Stimulated activated CD8-positive, alpha-beta memory T cell treated with anti-CD3 and anti-CD28 coated beads, Interleukin-7, amount 100 ng/mL, for 1 hour (primary cell): ENCODE measurements at places on chromosomes 2 and 18.

DNA sequence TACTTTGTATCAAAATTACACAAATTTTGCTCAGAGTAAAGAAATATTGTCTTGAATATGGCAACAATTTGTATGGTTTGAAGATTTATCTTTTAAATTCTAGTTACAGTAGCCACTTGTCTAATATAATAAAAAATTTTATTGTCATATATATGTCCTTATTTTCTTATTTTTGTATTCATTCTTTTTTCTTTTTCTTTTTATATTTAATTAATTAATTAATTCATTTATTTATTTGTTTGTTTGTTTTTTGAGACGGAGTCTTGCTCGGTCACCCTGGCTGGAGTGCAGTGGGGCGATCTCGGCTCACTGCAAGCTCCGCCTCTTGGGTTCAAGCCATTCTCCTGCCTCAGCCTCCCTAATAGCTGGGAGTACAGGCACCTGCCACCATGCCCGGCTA lies 3.7 kb upstream of the CDH19 start:
- DNase-seq: no peak

- DNase-seq: no peak
Observed at GRCh38 chr18:3873698-3874097, 423.7 kb downstream of the TGIF1 start.

- DNase-seq: no peak
Observed at GRCh38 chr2:223034221-223034975, 17.6 kb upstream of the KCNE4 start.

DNA sequence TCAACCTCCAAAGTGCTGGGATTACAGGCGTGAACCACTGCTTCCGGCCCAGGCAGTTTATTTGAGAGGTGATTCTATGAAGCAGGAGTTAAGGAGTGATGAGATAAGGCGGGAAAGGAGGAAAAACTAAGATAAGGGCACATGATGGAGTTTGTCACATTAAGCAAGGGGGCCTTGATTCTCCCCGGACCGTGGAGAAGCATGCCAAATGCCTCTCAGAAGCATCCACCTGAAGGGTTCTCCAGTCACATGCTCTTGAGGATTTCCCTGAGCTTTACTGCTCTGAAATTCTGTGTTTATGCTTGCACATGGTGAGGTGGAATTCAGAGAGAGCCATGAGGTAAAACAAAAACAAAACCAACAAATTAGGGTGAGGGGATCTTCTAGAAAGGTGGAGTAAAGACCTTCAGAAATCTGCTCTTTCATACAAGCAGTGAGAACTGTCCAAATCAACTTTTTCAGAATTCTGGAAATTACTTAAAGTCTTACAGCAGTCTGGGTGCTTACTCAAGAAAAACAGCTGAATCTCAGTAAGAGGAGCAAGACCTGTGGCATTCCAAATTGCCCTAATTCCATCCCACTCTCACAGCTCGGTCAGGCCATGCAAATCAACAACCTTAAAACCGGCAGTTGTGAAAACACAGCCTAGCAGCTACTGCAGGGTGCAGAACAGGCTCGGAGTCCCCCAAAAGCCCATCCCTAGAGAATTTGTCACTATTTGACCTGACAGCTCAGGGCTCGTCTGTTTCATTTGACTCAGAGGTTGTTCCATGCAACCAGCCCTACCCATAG lies 69.1 kb upstream of the CTLA4 start:
- no peak for DNase-seq

- no peak for DNase-seq
Observed at GRCh38 chr2:7593360-7593759, 676.1 kb downstream of the RNF144A start.

GRCh38 chr2:20561637-20562454 lies 89.1 kb downstream of the HS1BP3 start:
- DNase-seq: no peak

- no peak for DNase-seq
Observed at GRCh38 chr18:33835419-33835818, 257.4 kb downstream of the ASXL3 start.

GRCh38 chr2:161335626-161336025 lies 27.4 kb downstream of the PSMD14 start:
- DNase-seq: no peak

- DNase-seq: no peak
Observed at GRCh38 chr2:25814681-25815080, 63.6 kb downstream of the ASXL2 start.

GRCh38 chr2:195368249-195369217 lies 288.5 kb upstream of the SLC39A10 start:
- DNase-seq: no peak

- no peak for DNase-seq
Observed at GRCh38 chr2:71067567-71068217, 756 bp upstream of the NAGK start.

- no peak for DNase-seq
Observed at GRCh38 chr2:43149482-43150107, 76.8 kb downstream of the ZFP36L2 start.

DNA sequence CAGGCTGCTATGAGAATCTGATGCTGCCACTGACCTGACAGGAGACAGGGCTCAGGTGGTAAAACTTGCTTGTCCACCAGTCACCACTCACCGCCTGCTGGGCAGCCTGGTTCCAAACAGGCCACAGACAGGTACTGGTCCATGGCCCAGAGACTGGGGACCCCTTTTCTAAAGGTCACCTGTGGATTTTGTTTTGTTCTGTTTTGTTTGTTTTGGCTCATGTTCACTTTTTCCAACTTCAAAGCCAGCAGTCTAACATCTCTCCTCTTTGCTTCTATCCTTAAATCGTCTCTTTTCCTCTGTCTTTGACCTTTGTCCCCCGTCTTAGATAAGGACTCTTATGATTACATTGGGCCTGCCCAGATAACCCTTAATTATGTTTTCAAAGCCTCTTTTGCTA lies 3.3 kb upstream of the CERKL start:
- DNase-seq: no peak

- DNase-seq: no peak
Observed at GRCh38 chr18:40904295-40904694, 1050.7 kb upstream of the PIK3C3 start.

GRCh38 chr2:172944022-172944793 lies 131.4 kb upstream of the MAP3K20 start:
- DNase-seq: no peak

GRCh38 chr18:62784966-62785413 lies 69.6 kb downstream of the PHLPP1 start:
- no peak for DNase-seq

- no peak for DNase-seq
Observed at GRCh38 chr18:67379981-67380380, 136.5 kb downstream of the DSEL start.

GRCh38 chr2:237441605-237442274 lies 27.8 kb upstream of the COL6A3 start:
- DNase-seq: no peak

DNA sequence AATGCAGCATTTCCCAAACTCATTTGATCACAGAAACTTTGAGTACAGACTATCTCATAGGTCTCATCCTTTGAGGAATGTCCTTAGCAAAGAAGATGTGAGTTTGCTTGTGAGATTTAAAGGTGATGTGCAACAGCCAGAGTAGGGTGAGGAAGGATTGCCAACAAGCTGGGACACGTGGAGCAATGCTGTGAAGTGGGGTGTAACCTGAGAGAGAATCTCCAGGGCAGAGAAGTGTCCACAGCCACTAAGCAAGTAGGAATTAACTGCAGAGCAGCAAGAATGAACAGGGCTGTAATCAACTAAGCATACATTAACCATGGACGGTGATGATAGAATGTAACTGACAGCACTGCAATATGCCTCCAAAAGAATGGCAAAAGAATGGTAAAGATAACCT lies 469.9 kb upstream of the NRP2 start:
- DNase-seq: no peak

DNA sequence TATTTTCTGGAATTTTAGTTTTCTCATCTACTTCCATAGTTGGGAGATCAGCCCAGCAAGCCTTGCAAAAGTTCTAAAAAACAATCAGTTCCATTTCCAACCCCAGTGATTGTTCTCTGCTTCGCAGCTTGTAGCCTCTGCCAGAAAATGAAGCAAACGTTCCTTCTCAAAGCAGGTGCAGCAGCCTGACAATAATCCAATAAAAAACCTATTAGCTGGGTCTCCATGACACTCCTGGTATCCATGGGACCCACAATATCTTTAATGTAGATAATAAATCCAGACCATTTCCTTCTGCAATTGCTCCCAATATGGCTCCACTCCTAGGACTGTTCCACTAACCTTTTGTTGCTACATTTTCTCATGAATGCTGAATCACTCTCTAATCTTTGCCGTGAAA lies 140.8 kb upstream of the SETBP1 start:
- no peak for DNase-seq

GRCh38 chr2:184729581-184729980 lies 131.3 kb downstream of the ZNF804A start:
- DNase-seq: no peak

GRCh38 chr2:231597014-231597611 lies 4.4 kb downstream of the TEX44 start:
- DNase-seq: no peak

- no peak for DNase-seq
Observed at GRCh38 chr2:26754972-26755670, 9.0 kb upstream of the SLC35F6 start.

DNA sequence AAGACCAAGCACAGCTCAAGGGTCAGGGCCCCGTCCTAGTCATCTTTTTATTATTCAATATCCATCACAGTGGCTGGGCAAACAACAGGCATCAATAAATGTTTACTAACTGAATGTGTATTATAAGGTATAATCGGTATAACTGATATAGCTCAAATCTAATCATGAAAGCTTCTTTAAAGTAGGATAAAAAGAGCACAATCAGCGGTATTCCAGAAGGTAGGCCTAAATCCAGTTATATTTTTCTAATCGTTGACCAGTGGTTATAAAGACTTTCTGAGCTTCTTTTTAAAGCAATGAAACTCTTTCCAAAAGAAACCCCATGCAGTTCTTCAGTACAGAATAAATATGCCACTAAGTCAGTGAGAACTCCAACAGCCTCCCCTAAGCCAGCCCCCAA lies 92.1 kb downstream of the SMAD2 start:
- DNase-seq: no peak

- DNase-seq: no peak
Observed at GRCh38 chr2:106097038-106098000, 96.8 kb downstream of the UXS1 start.

GRCh38 chr2:40279001-40279400 lies 172.9 kb downstream of the SLC8A1 start:
- DNase-seq: no peak

DNA sequence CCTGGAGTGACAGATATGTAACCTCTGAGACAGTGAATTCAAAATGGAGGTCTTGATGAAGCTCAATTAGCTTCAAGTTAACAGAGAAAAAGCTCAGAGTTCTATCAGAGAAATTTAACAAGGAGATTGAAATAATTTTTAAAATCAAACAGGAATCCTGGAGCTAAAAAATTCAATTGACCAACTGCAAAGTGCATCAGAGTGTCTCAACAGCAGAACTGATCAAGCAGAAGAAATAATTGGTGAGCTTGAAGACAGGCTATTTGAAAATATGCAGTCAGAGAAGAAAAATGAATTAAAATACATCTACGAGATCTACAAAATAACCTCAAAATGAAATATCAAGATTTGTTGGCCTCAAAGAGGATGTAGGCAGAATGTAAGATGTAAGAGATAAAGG lies 30.4 kb upstream of the BMP10 start:
- no peak for DNase-seq

- DNase-seq: no peak
Observed at GRCh38 chr2:108169982-108170625, 69.7 kb upstream of the SULT1C3 start.

- no peak for DNase-seq
Observed at GRCh38 chr2:100012561-100012960, 129.8 kb downstream of the AFF3 start.

GRCh38 chr2:191839918-191840804 lies 6.7 kb downstream of the CAVIN2 start:
- no peak for DNase-seq

- no peak for DNase-seq
Observed at GRCh38 chr2:36374585-36374984, 19.0 kb downstream of the CRIM1 start.

- no peak for DNase-seq
Observed at GRCh38 chr2:64594226-64594989, 59.3 kb downstream of the SERTAD2 start.

GRCh38 chr2:60098996-60099395 lies 454.5 kb downstream of the BCL11A start:
- no peak for DNase-seq

DNA sequence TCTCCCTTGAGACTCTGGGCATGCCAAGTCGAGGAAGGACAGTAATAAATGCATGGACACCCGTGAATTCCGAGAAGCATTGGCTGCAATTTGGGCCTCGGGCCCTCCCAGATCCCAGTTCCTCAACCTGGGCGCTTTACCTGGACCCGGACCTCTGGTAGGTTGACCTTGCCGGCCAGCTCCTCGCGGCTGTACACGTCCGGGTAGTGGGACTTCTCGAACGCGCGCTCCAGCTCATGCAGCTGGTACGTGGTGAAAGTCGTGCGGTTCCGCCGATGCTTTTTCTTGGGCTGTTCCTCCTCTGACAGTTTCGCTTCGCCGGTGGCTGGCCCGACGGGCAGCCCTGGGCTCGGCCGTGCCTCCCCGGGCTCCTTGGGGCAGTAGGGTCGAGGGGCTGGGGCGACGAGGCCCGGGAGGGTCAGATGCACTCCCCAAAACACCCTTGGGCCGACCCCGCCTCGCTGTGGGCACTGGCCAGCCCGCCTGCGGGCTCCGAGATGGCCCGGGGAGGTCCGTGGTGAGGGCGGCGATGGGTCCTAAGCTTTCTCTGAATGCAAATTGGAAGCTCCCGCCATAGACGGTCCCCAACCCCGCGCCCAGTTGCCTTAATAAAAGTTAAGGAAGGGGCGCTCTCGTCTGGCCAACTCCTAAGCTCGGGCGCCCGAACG lies 899 bp downstream of the RAX start:
- no peak for DNase-seq

GRCh38 chr18:60452421-60452820 lies 79.8 kb upstream of the MC4R start:
- no peak for DNase-seq

DNA sequence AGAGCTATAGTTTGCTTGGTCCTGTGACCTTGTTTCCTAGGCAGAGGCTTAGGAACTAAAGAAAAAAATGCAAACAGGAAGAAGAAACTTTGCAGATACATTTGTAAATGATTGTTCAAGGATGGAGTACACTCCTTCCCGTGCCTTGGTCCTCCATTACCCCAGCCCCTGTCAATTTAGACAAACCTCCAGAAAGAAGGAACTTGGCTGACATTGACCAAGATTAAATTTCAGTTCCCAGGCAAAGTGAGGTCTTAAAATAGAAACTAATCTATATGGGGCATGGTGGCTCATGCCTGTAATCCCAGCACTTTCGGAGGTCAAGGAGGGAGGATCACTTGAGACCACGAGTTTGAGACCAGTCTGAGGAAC lies 179.9 kb upstream of the FN1 start:
- DNase-seq: no peak

- no peak for DNase-seq
Observed at GRCh38 chr2:54063967-54064535, 51.4 kb upstream of the ACYP2 start.

GRCh38 chr2:2739231-2739795 lies 408.2 kb upstream of the MYT1L start:
- no peak for DNase-seq

DNA sequence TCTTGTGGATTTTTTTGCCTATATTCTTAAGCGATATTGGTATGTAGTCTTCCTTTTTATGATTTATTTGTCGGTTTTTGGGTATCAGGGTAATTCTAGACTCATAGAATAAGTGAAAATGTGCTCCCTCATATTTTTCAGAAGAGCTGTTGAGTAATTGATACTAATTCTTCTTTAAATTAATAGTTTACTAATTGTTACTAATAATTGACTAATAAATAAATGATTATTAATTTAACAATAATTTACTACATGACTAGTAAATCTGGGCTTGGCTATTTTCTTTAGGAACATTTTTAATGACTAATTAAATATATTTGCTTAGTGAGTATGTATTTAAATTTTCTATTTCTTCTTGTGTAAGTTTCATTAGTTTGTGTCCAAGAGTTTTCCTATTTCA lies 325.0 kb downstream of the ADCYAP1 start:
- DNase-seq: no peak
